ENCODE measurements at places on chromosomes 1 and 21.

GRCh38 chr1:174799136-174799479 lies 200.6 kb upstream of the CACYBP start:
- no peak for DNase-seq

- DNase-seq = no peak
These were observed 1267.9 kb downstream of the MRPL39 start for GRCh38 chr21:24339406-24339805.

DNA sequence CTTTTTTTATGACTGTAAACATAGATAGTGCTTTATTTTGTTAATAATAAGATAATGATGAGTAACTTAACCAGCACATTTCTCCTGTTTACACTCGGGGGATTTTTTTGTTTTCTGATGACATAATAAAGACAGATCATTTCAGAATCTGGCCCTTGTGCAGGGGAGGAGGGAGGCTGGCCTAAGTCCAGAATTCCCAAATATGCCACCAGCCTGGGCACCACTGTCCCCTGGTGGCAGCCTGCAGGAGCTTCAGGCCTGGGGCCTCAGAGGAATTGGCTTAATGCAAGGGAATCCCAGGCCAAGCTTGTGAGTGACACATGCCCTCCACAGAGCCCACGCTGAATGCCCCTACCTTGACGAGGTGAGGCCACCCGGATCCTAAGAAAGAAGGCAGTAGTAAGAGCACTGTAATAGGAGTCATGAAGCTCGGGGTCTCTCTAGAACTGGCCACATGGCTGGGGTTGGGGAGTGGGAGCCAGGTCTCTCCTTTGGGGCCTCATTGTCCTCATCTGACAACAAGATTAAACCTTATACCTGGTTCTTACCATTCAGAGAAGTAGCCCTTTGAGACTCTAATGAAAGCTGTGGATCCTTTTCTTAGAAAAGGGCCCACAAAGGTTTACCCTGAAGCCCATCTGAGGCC lies 24.1 kb downstream of the ETNK2 start:
- no peak for DNase-seq

DNA sequence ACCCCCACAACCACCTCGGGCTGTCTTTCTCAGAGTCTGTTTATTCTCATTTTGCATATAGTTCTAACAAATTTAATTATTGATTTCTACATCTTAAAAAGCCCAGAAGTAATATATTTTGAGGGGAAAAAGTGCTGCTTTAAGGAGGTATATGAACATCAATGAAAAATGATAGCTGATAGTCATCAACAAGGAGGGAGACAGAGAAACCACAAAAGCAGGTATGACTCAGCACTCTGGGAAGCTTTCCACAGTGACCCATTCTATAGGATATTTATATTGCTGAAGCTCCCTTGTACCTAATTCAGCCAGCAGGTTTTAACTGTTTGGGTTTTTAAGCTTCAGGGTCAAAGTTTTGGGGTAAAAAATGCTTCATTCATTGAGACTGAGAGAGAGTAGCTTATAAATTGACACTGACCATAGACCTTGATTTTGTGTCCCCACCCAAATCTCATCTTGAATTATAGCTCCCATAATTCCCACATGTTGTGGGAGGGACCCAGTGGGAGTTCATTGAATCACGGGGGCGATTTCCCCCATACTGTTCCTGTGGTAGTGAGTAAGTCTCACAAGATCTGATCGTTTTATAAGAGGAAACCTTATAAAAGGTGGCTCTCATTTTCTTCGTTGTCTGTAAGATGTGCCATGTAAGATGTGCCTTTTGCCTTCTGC lies 27.4 kb downstream of the VANGL1 start:
- no peak for DNase-seq

- DNase-seq = no peak
These were observed 22.0 kb downstream of the PIGM start for GRCh38 chr1:160009801-160010200.

DNA sequence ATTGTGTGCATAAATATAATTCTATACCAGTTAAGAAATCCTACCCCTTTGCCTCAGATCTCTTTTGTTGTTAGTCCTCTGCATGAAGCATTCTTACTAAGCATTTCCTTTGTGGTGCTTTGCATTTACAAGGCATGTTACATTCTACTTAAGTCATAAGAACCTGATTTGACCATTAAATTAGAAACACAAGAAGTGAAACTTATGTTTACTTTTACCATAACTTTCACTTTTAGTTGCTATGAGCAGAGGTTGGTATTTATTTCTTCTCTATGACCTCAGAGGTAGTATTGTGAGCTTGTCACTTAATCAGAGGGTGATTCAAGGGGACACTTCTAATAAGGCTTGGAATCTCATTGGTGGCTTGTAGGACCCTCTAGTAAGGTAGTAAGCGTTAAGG lies 9.0 kb downstream of the FAM20B start:
- no peak for DNase-seq

DNA sequence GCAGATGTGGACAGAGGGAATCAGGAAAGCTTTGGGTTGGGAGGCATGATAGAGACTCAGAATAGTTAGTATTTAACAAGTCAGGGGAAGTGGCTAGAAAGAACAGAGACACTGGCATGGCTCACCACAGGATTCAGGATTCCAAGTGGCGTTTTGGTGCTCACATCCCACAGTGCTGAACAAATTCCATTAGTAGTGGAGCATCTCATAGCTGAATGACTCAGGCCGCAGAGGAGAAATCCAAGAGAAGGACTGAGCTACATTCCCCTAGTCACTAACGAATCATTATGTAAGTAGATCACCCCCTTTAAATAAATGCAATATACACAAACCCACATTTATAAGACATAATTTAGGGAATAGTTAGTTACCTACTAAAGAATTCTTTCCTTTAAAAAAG lies 5.0 kb upstream of the KCNJ9 start:
- DNase-seq = no peak

- DNase-seq = no peak
These were observed 657.1 kb upstream of the BRINP3 start for GRCh38 chr1:191134796-191135195.

- DNase-seq = no peak
These were observed 13.4 kb downstream of the S1PR1 start for GRCh38 chr1:101250222-101250621.

- no peak for DNase-seq
These were observed 13.8 kb upstream of the KDM4A start for GRCh38 chr1:43636006-43636641.

DNA sequence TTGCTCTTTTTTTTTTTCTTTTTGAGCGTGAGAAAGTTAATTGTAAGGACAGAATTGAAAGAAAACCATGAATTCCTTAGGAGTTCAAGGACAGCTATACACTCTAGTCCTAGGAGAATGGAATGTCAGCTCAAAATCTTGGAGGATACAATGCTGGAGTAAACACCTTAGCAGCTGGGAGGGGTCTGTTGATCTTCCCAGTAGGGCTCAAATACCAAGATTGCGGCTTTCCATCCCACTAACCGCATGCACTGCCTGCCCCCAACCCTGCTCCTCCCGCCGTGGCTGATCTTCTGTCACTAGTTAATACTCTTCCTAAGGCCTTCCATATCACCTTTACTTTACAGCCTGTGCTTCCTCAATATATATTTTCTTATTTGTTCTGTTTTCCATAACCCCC lies 2.6 kb upstream of the PDC start:
- DNase-seq = no peak

DNA sequence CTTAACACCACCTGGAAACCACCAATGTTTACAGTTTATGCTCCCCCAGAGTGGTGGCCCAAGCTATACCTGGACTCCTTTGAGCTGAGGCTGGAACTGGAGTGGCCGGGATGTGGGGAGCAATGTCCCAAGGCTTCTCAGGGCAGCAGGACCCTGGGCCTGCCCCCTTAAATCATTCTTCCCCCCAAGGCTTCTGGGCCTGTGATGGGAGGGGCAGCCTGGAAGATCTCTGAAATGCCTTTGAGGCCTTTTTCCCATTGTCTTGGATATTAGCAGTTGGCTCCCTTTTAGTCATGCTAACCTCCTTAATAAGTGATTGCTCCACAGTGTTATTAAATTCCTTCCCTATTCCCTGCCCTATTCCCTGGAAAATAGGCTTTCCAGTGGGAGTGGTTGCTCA lies 185.8 kb downstream of the HS2ST1 start:
- DNase-seq = no peak

DNA sequence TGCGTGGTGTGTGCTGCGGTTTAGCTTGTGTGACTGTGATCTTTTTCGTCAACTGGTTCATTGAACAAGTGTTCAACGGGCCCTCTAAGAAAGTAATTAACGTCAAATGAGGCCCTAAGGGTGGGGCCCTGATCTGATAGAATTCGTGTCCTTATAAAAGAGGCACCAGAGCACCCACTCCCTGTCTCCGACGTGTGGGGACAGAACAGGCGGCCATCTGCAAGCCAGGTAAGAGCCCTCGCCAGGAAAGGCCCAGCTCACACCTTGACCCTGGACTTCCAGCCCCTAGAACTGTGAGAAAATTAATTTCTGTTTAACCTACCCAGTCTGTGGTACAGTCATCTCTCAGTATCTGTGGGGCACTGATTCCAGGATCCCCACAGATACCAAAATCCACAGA lies 20.4 kb upstream of the SAMD11 start:
- no peak for DNase-seq

- DNase-seq = no peak
These were observed 58.5 kb downstream of the UMODL1 start for GRCh38 chr21:42129300-42130266.

DNA sequence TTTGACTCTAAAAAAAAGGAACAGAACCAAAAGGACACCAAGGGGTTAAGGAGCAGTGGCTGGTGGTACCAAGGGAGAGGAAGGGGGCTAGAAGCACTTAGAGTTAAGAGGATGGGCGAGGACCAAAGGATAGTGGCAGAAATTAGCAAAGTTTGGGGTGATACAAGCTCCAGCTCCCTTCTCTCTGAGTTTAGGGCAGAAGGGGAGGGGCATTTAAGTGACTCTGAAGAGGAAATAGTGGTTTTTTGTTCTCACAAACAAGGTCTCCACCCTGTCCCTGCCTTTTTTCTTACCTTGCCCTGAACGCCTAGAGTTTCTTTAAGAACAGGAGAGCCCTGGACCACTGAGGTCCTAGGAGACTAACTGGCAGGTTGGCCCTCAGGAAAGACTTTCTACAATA lies 3.3 kb downstream of the CDC42SE1 start:
- DNase-seq = no peak

DNA sequence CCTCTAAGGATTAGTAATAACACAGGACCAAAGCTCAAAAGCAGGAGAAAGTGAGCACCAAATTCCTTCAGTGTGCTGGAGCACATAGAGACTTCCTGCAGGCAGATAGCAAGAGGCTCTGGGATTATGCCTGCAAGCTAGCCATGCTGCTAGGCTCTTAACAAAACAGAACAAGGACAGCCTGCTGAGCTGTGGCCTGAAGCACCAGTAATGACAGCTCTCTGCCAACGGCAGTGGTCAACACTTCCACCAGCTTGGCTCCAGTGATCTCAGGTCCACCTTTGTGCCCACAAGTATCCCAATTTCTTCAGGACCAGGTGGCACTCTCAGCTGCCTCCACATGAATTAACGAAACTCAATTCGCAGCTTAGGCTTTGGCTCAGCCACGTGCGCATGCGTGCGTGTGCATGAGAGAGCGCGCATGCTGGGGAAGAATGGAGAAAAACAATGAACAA lies 64.2 kb downstream of the SLC45A1 start:
- DNase-seq = no peak

DNA sequence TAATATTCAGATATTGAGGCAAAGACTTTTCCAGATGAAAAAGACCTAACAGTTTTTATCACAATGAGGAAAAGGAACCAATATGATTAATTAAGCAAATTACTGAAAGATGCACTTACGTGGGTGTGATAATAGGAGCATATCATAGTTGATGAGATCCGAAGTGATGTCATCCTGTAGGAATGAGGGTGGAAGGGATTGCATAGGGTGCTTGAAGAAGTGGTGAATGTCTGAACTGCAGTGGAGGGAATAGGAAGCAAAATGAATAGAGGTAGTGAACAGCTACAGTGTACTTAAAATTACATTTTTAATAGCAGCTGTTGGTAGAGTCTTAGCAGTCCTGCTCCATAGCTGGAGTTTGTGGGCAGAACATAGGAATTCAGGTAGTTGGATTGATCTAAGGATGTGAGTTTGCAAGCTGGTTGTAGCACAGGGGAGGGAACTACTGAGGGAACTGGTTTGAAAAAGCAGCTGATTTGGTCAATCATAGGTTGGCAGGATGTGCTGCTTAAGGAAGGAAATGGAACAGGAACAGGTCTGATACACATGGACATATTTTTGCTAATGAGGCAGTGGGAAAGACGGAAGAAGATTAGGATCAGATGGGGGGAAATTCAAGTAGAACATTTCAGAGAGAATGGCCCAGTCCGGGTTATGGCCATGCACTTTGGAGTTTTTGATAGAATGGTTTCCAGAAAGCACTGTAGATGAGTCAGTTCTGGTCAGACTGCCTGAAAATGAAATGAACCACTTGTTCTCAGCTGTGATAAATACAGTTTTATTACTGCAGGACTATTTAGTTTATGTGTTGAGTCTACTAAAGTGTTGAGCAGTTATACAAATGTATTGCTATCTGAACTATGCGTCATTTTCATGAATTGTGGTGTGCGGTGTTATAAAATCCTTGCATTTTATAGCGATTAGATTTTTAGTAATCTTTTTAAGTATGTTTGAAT lies 155.8 kb downstream of the RYR2 start:
- no peak for DNase-seq

DNA sequence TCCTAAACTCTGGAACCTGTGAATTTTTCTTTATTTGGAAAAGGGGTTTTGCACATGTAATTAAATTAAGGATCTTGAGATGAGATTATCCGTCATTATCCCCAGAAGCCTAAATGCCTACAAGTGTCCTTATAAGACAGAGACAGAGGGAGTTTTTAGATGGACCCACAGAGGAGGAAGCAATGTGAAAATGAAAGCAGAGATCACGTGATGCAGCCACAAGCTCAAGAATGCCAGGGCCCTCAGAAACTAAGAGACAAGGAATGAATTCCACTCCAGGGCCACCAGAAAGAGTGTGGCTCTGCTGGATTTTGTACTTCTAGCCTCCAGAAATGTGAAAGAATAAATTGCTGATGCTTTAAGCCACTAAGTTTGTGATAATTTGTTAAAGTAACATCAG lies 183.6 kb upstream of the UBE2U start:
- DNase-seq = no peak

- no peak for DNase-seq
These were observed 606.7 kb upstream of the CHRM3 start for GRCh38 chr1:238779716-238780115.

DNA sequence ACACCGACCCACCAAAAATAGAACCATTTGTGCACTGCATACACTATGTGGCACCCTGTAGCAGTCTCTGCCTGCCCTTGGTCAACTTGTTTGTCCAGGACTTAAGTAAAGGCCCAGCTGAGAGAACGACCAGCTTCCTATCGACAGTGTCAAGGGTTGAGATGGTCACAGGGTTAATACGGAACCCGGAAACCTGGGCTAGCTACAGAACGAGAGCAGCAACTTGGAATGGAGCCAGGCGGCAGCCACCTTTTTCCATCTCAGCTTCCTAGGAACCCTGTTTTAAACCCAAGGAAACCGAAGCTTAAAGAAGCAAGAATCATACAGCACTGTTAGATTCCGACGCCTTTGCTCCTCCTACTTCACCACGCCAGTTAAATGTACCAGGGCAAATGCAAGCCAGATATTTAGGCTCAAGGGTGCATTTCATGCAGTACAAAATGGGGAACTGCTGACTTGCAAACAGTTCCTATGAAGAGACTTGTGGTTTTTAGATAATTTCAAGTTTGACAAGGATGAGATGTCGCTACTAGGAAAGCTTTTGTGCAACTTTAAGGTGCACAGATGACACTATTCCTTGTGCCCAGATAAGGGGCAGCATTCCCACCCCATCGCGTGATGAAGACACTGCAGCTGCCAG lies 35.5 kb downstream of the SLC66A1 start:
- DNase-seq = no peak

Measured in stimulated activated CD4-positive, alpha-beta T cell treated with anti-CD3 and anti-CD28 coated beads, Interleukin-4, amount 100 ng/mL, for 1 hour (primary cell).